ENCODE measurements at places on chromosomes 3 and 15. TPM values are rescaled to one million over a fixed set of nuclear protein-coding genes. Genes with fewer than 3 reads are reported as not detected.
A peak's percentile ranks its signal among the peaks of the same experiment; 100 is the strongest.

Gene CDCP1
- total RNA-seq = 0.72 TPM

Gene PDCD10
- 67.2 TPM for total RNA-seq

Gene CNTN4
- total RNA-seq = 40.0 TPM

Gene SLC12A1
- total RNA-seq = 33.5 TPM

Gene ADAMTS9
- total RNA-seq = 105 TPM

Gene ACTL6A
- 87.2 TPM for total RNA-seq

Gene SENP8
- total RNA-seq = 7.5 TPM

Gene HTR3C
- total RNA-seq = not detected

Gene PRKAR2A
- 24.3 TPM for total RNA-seq

Gene FILIP1L
- 189 TPM for total RNA-seq

Gene FRMD5
- 5.8 TPM for total RNA-seq

- DNase-seq = no peak
These were observed 174.0 kb downstream of the RAB11A start for GRCh38 chr15:66043264-66043663.

DNA sequence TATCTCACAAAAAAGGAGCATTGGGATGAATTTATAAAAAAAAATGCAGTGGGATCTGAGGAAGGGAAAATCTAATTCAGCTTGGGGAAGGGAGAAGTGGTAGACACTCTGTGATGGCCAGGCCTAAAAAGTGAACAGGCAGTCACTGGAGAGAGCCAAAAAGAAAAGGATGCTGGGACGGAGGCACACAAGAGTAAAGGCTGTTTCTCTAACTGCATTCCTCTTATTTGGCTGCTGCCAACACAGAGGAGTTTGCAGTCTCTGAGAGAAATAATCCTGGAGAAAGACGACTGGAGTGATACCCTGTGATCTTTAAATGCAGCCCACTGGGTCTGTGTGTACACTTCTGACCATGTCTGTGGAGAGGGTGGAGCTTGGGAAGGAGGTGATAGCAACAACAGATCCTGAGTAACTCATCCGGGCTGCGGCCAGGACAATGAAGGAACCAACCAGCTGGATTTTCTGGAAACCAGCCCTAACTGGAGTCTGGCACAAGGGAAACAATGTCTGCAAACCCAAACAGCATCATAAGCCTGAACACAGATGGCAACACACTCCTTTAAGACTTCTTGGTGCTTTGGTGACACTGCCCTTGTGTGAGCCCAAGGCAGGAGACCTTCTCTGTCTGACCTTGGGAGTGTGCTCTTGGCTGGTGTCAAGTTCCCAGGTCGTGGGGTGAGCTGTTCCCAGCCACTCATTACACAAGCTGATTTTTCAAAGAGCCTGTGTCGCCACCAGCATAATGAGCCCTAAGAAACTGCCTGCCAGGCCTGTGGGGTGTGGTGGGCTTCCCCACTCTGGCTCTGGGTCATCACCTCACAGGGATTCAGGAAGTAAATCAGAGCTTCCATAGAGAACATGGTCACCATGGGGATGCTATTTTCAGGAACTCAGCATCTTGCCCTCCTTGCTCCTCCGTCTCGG is 8.0 kb downstream of the FYCO1 start:
- DNase-seq = peak; percentile 79

DNA sequence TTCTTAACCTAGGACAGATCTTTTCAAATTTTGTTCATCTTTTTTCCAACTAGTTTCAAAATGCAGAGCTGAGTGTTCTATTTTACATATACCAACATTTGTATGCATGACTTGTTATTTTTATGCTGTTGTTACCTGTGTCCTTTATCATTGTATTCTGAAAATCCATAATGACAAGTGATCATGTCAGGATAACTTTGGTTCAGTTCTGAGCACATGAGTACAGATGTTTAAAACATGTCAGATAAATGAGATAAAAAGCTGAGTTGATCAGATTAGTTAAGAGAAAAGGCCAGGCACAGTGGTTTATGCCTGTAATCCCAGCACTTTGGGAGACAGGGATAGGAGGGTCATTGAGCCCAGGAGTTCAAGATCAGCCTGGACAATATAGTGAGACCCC is 204.9 kb downstream of the SSR3 start:
- no peak for DNase-seq

DNA sequence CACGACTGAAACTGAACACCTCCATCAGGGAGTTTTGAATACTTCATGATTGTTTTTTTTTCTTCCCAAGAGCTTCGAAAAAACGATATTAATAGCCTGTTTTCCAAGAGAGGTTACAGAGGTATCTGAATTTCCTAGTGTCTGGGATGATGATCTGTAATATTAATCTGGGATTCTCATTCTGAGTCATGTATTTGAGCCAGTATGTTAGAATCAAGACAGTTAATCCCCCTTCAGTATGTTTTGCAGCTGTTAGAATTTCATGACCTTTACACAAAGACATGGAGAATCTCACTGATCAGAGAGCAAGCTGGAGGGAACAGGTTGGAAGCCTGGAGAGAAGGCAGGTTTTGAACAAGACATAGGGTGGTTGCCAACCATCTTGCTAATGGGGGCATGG is 234.5 kb upstream of the GAP43 start:
- DNase-seq = peak; percentile 92

DNA sequence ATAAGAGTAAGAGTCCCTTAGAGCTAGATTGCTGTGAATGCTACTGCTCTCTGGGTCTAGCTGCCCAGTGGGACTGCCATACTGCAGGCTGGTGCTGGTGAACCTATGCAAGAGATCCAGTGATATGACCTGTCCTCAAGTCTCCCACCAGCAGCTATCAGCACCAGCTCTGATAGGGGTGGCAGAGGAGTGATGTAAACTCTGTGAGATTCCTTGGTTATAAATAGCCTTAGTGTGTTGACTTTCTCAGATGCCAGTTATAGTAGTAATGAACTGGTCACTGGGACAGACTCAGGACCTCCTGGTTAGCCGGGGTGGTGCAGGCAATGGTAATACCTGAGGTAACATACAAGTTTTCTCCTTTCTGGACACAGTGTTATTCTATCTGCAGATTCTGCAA is 194.9 kb upstream of the MANF start:
- DNase-seq = no peak

GRCh38 chr3:115007966-115008365 is 139.1 kb downstream of the ZBTB20 start:
- no peak for DNase-seq

DNA sequence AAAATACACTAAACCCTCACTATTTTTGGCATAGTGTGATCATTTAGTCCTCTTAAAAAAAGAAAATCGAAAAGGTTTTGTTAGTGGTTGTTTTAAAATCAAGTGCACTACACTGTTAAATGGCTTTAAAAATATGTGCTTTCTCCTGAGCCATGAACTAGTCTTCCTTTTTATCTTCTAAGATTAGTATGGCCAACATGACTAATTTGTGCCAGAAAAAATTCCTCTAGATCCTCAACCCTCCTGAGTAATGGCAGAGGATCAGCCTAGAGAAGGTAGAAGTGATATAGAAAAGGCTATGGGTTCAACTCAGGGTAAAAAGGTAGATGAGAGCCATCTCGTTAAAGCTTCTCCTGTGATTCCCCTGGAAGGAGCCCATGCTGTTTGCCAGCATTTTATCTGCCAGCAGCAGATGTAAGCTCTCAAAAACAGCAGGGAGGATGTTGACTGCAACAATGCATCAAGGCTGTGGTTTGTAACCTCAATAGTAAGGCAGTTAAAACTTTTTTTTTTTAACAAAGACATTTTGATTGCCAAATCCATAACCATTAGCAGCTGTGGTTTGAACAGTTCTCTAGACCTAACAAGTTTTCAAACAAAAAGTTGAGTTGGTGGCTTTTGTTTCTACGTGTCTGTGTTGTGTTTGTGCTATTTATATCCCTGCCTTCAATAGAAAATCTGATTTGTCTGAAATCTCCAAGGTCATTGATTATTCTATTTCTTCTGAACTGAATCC is 30.2 kb upstream of the ZNF609 start:
- DNase-seq = peak; percentile 68

DNA sequence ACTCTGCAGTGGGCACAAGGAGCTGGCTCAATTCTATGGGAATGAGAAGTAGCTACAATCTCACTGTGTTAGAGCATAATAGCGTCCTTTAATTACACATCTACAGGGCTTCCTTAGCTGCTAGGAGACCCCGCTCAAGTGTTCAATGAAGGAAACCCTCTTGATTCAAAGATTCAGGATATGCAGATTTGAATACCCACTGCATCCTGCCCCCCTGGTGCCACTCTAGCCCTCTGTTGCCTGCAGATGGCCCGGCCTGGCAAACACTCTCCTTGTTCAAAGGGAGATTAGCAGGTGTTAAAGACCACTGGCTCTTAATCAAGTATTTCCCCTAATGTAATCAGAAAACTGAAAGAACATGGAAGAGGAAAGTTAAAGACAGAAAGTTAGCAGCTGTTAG is 356.6 kb downstream of the VGLL3 start:
- DNase-seq = no peak

DNA sequence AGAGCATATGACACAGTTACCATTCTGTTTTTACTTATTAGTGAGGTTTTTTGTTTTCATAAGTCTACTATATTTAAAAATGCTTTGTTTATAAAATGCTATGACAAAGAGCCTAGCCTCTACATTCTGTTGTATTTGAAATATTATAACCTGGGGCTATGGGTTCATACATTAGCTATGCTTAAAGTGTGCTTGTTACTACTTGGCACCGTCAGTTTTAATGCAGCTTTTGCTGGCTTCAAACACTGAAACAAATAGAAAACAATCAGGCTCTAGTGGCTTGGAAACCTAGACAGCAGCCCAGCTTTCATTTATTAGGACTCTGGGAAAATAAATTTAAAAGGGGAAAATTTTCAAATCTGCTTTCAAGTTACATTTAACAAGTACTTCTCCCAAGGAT is 635.9 kb downstream of the CADM2 start:
- DNase-seq = no peak

DNA sequence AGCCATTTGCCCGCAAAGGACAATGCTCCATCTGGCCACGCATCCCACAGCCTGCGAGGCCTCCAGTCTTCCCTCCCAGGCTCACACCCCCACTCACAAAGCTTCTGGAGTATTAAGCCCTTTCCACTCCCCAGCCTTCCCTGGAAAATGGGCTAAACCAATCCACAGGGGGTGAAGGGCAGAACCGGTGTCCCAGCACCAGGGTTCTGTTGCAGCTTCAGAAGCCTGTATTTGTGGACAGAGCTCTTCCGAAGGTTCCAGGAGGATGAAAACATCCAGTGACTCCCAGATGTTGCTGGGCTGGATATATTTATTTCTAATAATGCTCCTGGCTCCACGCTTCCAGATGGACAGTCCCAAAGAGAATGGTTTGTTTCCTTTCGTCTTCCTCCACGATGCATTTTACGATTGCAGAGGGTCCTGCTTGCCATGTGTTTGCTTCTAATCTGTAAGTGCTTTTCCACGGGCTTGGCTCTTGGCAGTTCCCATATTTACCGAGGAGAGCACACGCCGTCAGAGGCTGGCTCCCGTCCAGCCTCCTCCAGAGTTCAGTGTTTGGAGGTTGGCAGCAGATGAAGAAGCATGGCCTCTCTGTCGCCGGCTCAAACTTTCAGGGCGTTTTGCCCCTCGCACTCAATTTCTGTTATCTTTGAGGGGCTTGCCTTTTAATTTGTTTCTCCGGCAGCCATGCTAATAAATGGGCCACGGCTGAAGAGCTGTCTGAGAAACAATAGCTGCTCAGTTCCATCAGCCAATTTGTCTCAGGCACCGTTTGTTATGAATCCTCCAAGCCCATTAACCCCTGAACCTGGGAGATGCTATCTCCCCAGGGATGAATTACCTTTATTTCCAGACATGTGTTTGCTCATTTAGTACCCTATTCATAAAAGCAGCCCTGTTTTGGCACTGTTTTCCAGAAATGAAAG is 367.9 kb upstream of the PROK2 start:
- peak; percentile 95 for DNase-seq

GRCh38 chr3:171383206-171384018 is 76.8 kb downstream of the TNIK start:
- DNase-seq = no peak

GRCh38 chr3:127820221-127820825 is 2.0 kb downstream of the MGLL start:
- no peak for DNase-seq

- no peak for DNase-seq
These were observed 10.8 kb downstream of the ZDHHC3 start for GRCh38 chr3:44965165-44965564.

- peak; percentile 97 for DNase-seq
These were observed 58.1 kb downstream of the CD200 start for GRCh38 chr3:112390783-112391641.

- no peak for DNase-seq
These were observed 76.8 kb upstream of the DPH6 start for GRCh38 chr15:35622641-35623340.

DNA sequence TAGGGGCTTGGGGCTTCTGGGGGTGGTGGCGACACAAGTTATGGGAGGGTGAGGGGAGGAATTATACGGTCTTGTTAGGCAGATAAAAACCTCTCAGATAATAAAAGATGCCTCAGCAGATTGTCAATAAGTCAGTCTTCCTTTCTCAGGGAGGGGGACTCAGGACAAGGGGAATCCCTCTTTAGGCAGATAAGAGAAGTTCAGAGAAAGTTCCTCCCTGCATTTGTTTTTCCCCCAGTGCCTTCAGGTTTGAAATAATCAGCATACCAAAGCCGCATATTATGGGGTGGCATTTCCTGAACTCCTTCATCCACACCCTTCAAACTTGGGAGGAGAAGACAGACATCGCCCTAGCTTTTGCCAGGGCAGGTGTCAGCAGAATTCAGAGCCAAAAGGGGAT is 8.5 kb downstream of the PPCDC start:
- DNase-seq = no peak

DNA sequence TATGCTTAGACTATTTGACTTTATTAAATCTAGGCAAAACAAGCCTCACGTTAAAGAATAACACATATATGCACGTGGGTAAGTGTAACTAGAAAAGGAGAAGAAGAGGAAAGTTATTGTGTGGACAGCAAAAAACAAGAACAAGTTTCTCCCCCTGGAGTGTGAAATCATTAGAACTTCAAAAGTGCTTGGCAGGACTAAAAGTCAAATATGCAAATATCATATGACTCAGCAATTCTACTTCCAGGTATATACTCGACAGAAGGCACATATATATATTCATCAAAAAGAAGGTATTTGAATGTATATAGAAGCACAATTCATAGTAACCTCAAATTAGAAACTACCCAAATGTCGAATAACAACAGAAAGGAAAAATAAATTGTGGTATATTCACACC is 68.9 kb upstream of the STXBP5L start:
- DNase-seq = no peak

DNA sequence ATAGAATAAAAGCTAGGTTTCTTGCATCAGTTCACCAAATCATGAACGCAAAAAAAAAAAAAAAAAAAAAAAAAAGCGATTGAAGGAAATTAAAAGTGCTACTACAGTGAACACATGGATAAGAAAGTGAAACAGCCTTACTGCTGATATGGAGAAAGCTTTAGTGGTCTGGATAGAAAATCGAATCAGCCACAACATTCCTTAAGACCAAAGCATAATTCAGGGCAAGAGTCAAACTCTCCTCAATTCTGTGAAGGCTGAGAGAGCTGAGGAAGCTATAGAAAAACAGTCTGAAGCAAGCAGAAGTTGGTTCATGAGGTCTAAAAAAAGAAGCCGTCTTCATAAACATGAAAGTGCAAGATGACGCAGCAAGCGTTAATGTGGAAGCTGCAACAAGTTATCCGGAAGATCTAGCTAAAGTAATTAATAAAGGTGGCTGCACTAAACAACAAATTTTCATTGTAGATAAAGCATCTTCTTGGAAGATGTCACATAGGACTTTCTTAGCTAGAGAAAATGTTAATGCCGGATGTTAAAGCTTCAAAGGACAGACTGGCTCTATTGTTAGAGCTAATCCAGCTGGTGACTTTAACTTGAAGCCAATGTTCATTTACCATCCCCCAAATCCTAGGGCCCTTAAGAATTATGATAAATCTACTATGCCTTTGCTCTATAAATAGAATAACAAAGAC is 19.2 kb downstream of the P3H2 start:
- no peak for DNase-seq

Measured in umbilical cord (tissue), 2 donors.